ENCODE measurements at places on chromosomes 1 and 21.

DNA sequence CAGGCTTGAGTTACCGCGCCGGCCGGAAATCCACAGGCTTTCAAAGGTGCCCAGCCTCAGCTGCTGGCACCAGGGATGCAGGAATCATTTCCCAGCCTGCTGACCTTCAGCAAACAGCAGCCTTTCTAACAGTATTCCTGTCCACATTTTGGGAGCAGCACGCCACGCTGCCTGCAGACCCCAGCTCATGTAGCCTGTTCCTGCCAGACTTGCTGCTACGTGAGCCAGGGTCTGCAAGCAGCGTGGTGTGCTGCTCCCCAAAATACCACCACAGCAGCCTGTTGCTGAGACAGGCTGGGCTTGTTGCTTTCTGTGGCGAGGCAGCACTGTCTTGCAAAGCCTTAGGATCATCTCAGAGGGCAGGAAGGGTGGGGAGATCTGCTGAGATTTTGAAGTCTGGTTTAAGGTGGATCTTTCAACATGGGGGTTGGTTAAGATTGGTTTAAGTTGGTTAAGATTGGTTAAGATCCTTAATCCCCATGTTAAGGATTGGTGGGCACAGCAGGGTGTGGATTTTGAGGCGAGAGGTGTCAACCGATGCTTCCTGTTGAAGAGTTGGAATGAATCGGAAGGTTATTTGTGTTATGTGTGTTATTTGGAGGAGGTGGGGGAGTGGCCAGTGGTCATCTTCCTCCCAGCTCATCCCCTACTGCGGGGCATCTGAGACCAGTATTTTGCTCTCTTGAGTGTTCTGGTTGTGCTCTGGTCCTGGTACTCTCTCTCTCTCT is 12.9 kb downstream of the FAAH start:
- H3K4me3 ChIP-seq = no peak overlapping the region
- no peaks in the 10 kb centered on the region for H3K27me3 ChIP-seq
- no peak overlapping the region for H3K27ac ChIP-seq
- peaks cover 29% of the 10 kb centered on the region for H3K4me1 ChIP-seq
- H3K36me3 ChIP-seq = peaks cover 71% of the 10 kb centered on the region

GRCh38 chr1:22250724-22251123 is 107.8 kb upstream of the WNT4 start:
- no peaks in the 10 kb centered on the region for H3K27me3 ChIP-seq
- no peak overlapping the region for H3K4me3 ChIP-seq
- H3K4me1 ChIP-seq = peaks cover 56% of the 10 kb centered on the region
- no peaks in the 10 kb centered on the region for H3K36me3 ChIP-seq
- no peak for DNase-seq

DNA sequence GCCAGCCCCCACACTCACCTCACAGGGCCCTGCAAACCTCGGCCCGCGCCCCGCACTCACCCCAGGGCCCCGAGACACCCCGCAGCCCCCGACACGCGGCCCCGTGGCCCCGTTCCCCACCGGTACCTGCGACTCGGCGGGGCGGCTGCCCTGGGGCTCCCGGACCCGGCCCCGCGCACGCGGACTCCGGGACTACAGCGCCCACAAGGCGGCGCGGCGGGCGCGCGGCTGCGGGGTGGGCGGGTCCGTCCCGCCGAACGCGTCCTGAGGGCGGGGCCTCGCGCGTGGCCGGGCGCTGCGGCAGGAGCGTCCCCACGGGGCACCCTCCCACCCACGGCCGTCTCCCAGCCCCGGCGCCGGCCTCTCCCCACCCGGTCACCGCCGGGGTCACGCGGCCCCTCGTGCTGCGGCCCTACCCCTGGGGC is at the start of gene SLC19A1:
SLC19A1 (minus strand) TSS at position 199 of the 425 bp plus-strand sequence. CDS start 4,481 bp downstream, outside the sequence.
- peaks cover 37% of the 10 kb centered on the region for H3K4me1 ChIP-seq
- H3K27ac ChIP-seq = no peak within 1 kb of the TSS
- peak; percentile 88 for DNase-seq
- H3K36me3 ChIP-seq = peaks cover 37% of the 10 kb centered on the region
- peak within 1 kb of the TSS; percentile 48 for H3K4me3 ChIP-seq

DNA sequence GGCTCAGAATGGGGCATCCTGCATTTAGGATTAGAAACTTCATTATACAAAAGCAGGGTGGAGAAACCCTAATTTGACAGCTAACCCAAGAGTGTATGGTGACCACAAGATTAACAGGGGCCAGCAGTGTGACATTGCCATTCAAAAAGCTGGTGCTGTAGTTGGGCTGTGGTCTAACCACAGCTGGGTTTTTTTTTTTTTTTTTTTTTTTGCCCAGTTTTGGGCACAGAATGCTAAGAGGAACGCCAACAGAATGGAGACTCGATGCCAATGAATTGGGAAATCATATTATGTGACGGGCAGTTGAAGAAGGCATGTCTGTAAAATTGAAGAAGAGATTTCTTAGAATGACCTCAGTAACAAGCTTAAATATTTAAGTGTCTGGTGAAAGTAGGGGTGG is 58.4 kb downstream of the NFIA start:
- peak overlapping the region; percentile 16 for H3K27ac ChIP-seq
- H3K4me1 ChIP-seq = peaks cover 12% of the 10 kb centered on the region
- H3K27me3 ChIP-seq = no peaks in the 10 kb centered on the region
- no peak overlapping the region for H3K4me3 ChIP-seq
- H3K36me3 ChIP-seq = no peaks in the 10 kb centered on the region

DNA sequence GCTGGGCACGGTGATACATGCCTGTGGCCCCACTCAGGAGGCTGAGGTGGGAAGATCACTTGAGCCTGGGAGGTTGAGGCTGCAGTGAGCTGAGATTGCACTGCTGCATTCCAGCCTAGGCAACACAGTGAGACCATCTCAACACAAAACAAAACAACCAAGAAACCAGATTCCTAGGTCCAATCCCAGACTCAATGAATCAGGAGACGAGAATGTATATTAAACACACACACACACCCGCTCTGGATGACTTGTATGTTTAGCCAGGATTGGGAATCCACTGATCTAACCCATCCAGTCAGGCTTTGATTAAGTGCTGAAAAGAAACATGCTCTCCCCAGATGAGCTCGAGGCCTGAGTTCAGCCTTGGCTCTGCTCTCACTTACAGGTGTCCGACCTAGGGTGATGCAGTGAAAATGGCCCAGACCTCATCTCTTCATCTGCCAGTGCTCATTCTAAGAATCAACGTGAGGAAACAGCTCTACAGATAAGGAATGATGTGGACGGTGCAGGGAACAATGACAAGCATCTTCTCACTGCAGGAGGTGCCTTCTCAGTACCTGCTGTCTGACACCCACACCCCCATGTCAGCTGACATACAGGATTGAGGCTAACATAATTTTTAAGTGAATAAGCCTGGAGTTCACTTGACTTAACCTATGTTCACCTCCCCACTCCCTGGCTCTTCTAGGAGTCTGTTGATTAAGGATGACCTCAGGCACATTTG is 15.3 kb upstream of the SRSF4 start:
- no peak overlapping the region for H3K27ac ChIP-seq
- no peak overlapping the region for H3K4me3 ChIP-seq
- no peaks in the 10 kb centered on the region for H3K27me3 ChIP-seq
- H3K36me3 ChIP-seq = peaks cover 77% of the 10 kb centered on the region
- no peak for DNase-seq
- H3K4me1 ChIP-seq = peaks cover 10% of the 10 kb centered on the region

DNA sequence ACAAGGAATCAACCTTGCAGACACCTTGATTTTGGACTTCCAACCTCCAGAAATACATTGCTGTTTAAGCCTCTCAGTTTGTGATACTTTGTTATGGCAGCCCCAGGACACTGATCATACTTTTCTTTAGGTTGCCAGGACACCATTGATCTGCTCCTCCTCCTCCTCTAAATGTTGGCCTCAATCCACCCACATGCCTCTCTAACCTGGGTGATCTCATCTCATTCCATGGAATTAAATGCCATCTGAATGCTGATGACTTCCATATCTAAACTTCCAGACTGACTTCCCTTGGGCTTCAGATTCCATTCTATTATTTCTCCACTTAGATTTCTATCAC is 7.4 kb upstream of the PPP1R15B start:
- no peaks in the 10 kb centered on the region for H3K27me3 ChIP-seq
- H3K36me3 ChIP-seq = peaks cover 14% of the 10 kb centered on the region
- H3K27ac ChIP-seq = no peak overlapping the region
- DNase-seq = peak; percentile 12

GRCh38 chr1:55204997-55205396 is 10.2 kb downstream of the USP24 start:
- no peak overlapping the region for H3K4me3 ChIP-seq
- no peak overlapping the region for H3K27ac ChIP-seq
- DNase-seq = no peak
- H3K4me1 ChIP-seq = no peaks in the 10 kb centered on the region

- no peaks in the 10 kb centered on the region for H3K4me1 ChIP-seq
- peaks cover 15% of the 10 kb centered on the region for H3K27me3 ChIP-seq
- DNase-seq = no peak
- H3K27ac ChIP-seq = no peak overlapping the region
- H3K4me3 ChIP-seq = no peak overlapping the region
Observed at GRCh38 chr1:202979459-202979858, 12.4 kb upstream of the CYB5R1 start.

DNA sequence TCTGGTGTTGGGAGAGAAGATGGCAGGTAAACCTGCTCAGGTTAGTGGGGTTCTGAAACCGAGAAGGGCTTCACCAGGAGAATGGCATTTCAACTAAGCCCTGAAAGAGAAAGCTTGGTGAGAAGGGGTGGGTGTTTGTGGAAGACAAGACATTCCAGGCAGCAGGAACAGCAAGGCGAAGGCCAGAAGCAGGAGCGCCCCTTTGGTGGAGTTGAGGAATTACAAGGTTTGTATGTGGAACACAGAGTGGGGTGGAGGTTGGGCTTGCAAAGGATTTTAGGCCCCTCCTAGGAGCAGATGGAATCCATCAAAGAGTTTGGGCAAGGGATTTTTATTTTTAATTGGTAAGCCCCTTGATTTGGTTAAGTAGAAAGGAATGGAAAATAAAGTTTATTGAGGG is 24.8 kb upstream of the ELOA start:
- DNase-seq = no peak
- no peaks in the 10 kb centered on the region for H3K27me3 ChIP-seq
- H3K36me3 ChIP-seq = peaks cover 2% of the 10 kb centered on the region
- no peaks in the 10 kb centered on the region for H3K4me1 ChIP-seq

DNA sequence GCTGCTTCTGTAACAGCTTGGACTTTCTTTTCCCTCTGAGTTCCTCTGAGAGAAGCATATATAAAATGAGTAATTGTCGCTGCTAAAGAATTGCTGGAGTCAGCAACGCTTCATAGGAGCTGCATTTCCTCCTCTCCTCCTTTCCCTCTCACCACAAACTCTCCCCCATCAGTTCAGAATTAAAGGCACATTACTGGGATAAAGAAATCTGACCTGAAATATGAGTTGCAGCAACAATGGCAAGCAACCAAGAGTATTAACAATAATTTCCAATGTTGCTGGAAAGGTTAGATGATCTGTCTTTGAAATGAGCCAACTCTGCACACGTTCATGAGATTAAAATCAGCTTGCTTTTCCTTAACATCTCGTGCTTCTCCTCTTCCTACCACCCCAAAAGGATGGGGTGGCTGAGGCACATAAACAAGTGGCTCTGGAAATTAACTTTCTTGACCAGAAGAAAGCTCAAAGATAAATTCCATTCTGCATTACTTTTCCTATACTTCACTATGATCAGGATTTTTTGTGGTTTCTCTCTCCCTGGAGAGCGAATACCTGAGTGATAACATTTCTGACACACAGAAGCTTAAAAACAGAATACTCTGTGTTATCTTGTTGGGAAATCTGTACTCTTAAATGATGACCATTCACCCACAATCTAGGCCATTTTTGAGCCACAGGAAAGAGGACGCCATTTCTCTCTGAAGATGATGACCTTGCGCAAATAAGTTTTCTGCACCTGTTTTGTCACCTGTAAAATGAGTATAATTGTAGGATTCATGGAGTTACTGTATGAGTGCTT is 90.2 kb downstream of the TGFBR3 start:
- no peak overlapping the region for H3K4me3 ChIP-seq
- peak overlapping the region; percentile 71 for H3K27ac ChIP-seq
- H3K4me1 ChIP-seq = peaks cover 8% of the 10 kb centered on the region
- H3K27me3 ChIP-seq = no peaks in the 10 kb centered on the region

GRCh38 chr1:18869847-18870594 is 10.6 kb upstream of the TAS1R2 start:
- peaks cover 31% of the 10 kb centered on the region for H3K36me3 ChIP-seq
- no peak for DNase-seq
- H3K27me3 ChIP-seq = no peaks in the 10 kb centered on the region
- H3K4me1 ChIP-seq = peaks cover 12% of the 10 kb centered on the region
- H3K27ac ChIP-seq = no peak overlapping the region

GRCh38 chr1:36771660-36772284 is 262.5 kb downstream of the GRIK3 start:
- no peak overlapping the region for H3K4me3 ChIP-seq
- peaks cover 19% of the 10 kb centered on the region for H3K4me1 ChIP-seq
- H3K27me3 ChIP-seq = peaks cover 19% of the 10 kb centered on the region

GRCh38 chr1:242535986-242536385 is 11.5 kb upstream of the PLD5 start:
- H3K4me1 ChIP-seq = no peaks in the 10 kb centered on the region
- H3K27ac ChIP-seq = no peak overlapping the region
- H3K4me3 ChIP-seq = no peak overlapping the region

DNA sequence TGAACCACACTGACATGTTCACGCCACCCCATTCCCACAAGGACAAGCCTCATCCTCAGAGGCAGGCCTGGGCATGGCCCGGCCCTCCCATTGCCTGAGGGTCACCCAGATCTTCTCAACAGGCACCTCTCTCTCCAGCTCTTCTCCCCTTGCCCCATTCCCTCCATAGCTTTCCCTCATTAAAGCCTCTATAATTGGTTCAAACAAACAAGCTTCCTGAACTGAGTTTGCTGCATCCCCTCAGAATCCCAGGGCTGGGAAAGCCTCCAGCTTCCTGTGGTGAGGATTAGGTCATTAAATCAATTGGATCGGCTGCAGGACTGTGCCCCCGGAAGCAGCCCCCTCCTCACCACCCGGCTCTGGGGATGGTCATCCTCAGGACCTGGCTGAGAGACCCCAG is 18.9 kb downstream of the CTNNBIP1 start:
- no peak for DNase-seq
- no peaks in the 10 kb centered on the region for H3K27me3 ChIP-seq
- H3K36me3 ChIP-seq = peaks cover 6% of the 10 kb centered on the region
- peaks cover 36% of the 10 kb centered on the region for H3K4me1 ChIP-seq
- no peak overlapping the region for H3K4me3 ChIP-seq

DNA sequence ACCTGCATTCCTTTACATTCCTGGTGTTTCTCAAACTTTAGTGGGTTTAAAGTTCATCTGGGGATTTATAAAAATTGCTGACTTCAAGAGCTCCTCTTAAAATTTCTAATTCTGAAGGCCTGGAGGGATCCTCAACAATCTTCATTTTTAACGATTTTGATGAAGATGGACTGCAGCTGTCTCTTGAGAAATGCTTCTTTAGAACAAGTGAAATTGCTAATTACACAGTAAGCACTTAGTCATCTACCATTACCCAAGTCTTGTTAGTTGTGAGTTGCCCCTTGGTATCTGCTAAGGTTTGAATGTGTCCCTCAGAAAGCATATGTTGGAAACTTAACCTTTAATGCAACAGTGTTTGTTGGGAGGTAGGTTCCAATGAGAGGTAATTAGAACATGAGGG is 163.7 kb downstream of the LTN1 start:
- no peak overlapping the region for H3K4me3 ChIP-seq
- no peak for DNase-seq
- no peaks in the 10 kb centered on the region for H3K36me3 ChIP-seq
- no peaks in the 10 kb centered on the region for H3K4me1 ChIP-seq
- no peaks in the 10 kb centered on the region for H3K27me3 ChIP-seq
- H3K27ac ChIP-seq = no peak overlapping the region

- no peak overlapping the region for H3K27ac ChIP-seq
- H3K4me1 ChIP-seq = peaks cover 13% of the 10 kb centered on the region
- H3K36me3 ChIP-seq = no peaks in the 10 kb centered on the region
- no peak for DNase-seq
- H3K4me3 ChIP-seq = no peak overlapping the region
Observed at GRCh38 chr1:184025242-184025675, 12.3 kb downstream of the COLGALT2 start.
